ENCODE measurements at places on chromosomes 6 and 20.

DNA sequence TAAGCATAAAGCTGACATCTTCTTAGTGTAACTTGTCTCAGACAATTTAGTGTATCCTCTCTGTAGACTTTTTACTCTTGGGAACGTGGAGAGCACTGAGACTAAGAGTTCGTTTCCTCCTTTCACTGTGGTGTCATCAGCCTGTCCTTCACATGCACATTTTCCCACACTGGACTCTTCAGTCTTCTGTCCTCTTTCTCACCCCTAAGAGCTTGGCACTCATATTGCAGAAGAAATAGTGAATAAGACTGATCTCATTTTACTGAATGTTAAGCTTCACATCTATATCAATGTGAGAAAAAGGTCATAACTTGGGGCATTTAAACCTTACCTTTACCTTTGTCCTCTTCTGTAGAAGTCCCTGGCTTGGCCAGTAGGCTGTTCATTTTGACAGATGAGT lies 25.6 kb downstream of the FUCA2 start:
- no peak overlapping the region for H3K4me3 ChIP-seq
- H3K27ac ChIP-seq, result no peak overlapping the region
- no peak for DNase-seq
- no peaks in the 10 kb centered on the region for H3K4me1 ChIP-seq

- peaks cover 14% of the 10 kb centered on the region for H3K4me1 ChIP-seq
- H3K27me3 ChIP-seq, result peaks cover 9% of the 10 kb centered on the region
- H3K36me3 ChIP-seq, result peaks cover 20% of the 10 kb centered on the region
Measured at GRCh38 chr6:157322792-157323254, 496 bp downstream of the TMEM242 start.

- H3K4me1 ChIP-seq, result no peaks in the 10 kb centered on the region
- H3K36me3 ChIP-seq, result no peaks in the 10 kb centered on the region
- no peak overlapping the region for H3K27ac ChIP-seq
- H3K27me3 ChIP-seq, result no peaks in the 10 kb centered on the region
- no peak overlapping the region for H3K4me3 ChIP-seq
Measured at GRCh38 chr6:56255349-56255748, 8.0 kb upstream of the COL21A1 start.

- no peak overlapping the region for H3K4me3 ChIP-seq
- H3K4me1 ChIP-seq, result peaks cover 6% of the 10 kb centered on the region
- H3K36me3 ChIP-seq, result peaks cover 3% of the 10 kb centered on the region
- no peak overlapping the region for H3K27ac ChIP-seq
- H3K27me3 ChIP-seq, result no peaks in the 10 kb centered on the region
Measured at GRCh38 chr6:36358226-36358915, 21.7 kb upstream of the BNIP5 start.

GRCh38 chr6:160730911-160731310 lies 28.9 kb downstream of the PLG start:
- peaks cover 16% of the 10 kb centered on the region for H3K27me3 ChIP-seq
- no peaks in the 10 kb centered on the region for H3K4me1 ChIP-seq
- no peaks in the 10 kb centered on the region for H3K36me3 ChIP-seq
- H3K4me3 ChIP-seq, result no peak overlapping the region

GRCh38 chr6:157959451-157960227 lies 22.0 kb upstream of the SYNJ2 start:
- H3K36me3 ChIP-seq, result no peaks in the 10 kb centered on the region
- no peak overlapping the region for H3K27ac ChIP-seq
- no peak for DNase-seq
- H3K4me3 ChIP-seq, result no peak overlapping the region
- peaks cover 15% of the 10 kb centered on the region for H3K27me3 ChIP-seq
- H3K4me1 ChIP-seq, result no peaks in the 10 kb centered on the region

- H3K36me3 ChIP-seq, result peaks cover 32% of the 10 kb centered on the region
- H3K4me1 ChIP-seq, result peaks cover 6% of the 10 kb centered on the region
- no peaks in the 10 kb centered on the region for H3K27me3 ChIP-seq
Measured at GRCh38 chr20:17938871-17939619, 29.5 kb downstream of the SNX5 start.

GRCh38 chr6:112475083-112475482 lies 128.0 kb downstream of the RFPL4B start:
- no peak overlapping the region for H3K4me3 ChIP-seq
- DNase-seq, result no peak
- H3K4me1 ChIP-seq, result no peaks in the 10 kb centered on the region

DNA sequence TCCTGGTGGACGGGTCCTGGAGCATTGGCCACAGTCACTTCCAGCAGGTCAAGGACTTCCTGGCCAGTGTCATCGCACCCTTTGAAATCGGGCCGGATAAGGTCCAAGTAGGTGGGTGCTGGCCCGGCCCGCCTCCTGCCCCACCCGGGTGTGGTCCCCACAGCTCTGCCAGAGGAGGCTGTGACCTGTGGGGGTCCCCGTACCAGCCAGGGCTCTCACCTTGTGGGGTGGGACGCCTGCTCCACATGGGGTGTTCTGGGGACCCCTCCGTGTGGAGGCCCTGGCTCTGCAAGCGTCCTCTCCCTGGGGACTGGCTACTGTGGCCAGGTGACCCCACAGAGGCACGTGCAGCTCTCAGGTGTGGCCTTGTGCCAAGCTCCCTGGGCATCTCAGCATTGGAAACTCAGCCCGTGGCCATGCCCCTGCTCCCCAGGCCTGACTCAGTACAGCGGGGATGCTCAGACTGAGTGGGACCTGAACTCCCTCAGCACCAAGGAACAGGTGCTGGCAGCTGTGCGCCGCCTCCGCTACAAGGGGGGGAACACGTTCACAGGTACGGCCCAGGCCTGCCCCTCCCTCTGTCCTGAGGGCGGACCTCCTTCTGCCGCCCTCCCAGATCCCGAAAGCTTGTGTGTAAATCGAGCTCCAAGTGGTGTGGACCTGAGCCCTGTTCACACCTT lies 14.7 kb downstream of the COL20A1 start:
- peaks cover 13% of the 10 kb centered on the region for H3K27me3 ChIP-seq
- peaks cover 4% of the 10 kb centered on the region for H3K4me1 ChIP-seq
- no peak overlapping the region for H3K27ac ChIP-seq
- no peak overlapping the region for H3K4me3 ChIP-seq
- DNase-seq, result no peak
- H3K36me3 ChIP-seq, result no peaks in the 10 kb centered on the region

- no peak for DNase-seq
- no peak overlapping the region for H3K4me3 ChIP-seq
- no peaks in the 10 kb centered on the region for H3K4me1 ChIP-seq
Measured at GRCh38 chr6:166026586-166027126, 141.0 kb downstream of the TBXT start.

DNA sequence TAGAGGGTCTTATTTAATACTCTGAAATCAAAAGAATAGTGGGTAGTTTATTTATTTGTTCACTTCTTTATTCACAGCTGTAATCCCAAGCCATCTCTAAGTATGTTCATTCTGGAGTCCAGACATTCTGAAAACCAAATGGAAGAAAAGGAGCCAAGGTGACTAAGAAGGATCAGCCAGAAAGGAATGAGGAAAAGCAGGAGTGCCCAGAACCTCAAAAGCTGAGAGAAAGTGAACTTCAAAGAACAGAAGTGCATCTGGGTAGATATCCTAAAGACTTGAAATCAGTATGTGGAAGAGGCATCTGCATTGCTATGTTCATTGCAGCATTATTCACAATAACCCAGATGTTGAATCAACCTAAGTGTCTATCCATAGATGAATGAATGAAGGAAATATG lies 94.8 kb downstream of the VIP start:
- no peak overlapping the region for H3K27ac ChIP-seq
- no peak overlapping the region for H3K4me3 ChIP-seq
- no peaks in the 10 kb centered on the region for H3K4me1 ChIP-seq
- H3K36me3 ChIP-seq, result no peaks in the 10 kb centered on the region

GRCh38 chr6:131754088-131754487 lies 43.3 kb upstream of the CTAGE9 start:
- no peak for DNase-seq
- H3K27me3 ChIP-seq, result peaks cover 43% of the 10 kb centered on the region
- no peaks in the 10 kb centered on the region for H3K36me3 ChIP-seq
- H3K4me3 ChIP-seq, result no peak overlapping the region

All from effector memory CD8-positive, alpha-beta T cell (primary cell).